ENCODE measurements at places on chromosomes 5 and 9.

GRCh38 chr9:98809311-98810101 is 2.0 kb downstream of the GALNT12 start:
- DNase-seq, result peak; percentile 54

DNA sequence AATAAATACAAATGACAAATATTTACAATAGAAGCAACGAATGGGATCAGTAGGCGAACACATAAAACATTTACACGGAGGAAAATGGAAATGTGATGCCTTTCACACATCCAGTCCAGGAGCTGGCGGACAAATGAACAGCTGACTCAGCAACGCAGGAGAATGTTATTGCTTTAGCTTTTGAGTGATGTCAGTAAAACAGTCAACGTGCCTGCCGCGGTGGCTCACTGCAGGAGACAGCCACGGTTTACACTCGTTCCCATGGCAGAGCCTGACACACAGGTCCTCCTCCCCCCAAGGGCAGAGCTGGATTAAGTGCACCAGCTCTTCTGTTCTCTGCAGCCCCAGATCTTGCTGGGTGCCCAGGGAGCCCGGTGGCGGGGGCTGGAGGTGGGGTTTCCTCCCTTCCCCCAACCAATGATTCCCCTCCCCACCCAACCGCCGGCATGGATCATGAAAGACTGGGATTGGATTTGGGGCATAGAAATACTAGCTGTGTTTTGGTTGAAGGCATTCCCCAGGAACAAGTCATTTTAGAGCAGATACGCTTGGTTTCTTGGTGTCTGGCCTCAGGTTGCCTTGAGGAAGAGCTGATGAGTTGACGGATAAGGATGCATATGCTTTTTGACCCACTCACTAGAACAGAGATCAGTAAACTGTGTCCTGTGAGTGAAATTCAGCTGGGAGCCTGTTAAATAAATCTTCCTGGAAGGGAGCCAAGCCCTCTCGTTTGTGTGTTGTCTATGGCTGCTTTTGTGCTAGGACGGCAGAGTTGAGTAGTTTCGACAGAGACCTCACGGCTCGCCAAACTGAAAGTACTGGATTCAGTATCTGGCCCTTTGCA is 12.5 kb downstream of the STC2 start:
- DNase-seq, result no peak

DNA sequence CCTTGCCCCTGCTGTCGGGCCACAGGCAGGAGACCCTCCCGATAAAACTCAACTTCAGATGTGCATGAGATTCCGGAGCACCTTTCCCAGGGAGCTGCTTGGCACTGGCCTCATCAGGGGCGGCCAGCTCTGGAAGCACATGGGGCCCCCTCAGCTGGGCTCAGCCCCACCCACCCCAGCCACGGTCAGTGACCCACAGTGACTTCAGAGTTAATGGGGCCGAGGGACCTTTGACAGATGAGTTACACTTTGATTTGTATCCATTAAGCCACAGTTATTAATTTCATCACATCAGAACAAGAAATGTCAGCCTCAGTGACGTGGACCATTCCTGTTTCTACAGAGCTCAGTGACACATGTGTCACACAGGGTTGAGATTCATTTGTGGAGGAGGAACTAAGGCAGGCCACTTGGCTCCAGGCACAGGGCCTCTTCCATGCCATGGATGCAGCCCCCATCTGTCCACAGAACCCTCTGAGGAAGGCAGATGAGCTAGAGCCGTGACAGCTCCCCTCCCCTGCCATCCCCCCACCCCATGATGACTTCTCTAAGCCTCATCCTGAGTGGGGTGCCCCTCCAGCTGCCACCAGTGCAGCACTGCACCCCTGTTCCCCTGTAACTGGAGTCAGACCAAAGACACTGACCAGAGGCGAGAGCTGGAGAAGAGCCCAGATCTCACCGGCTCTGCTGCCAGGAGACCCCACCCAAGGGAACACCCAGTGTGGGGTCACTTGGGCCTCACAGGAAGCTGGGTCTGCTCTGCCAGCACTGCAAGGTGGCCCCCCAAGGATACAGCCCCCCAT is 69.4 kb upstream of the ADAMTS2 start:
- peak; percentile 8 for DNase-seq

GRCh38 chr9:71812385-71812784 is 44.1 kb upstream of the CEMIP2 start:
- no peak for DNase-seq

- DNase-seq, result peak; percentile 61
Measured at GRCh38 chr5:64612344-64612961, 77.8 kb upstream of the SHISAL2B start.

- no peak for DNase-seq
Measured at GRCh38 chr5:83866181-83866580, 145.5 kb upstream of the HAPLN1 start.

- DNase-seq, result no peak
Measured at GRCh38 chr9:5515261-5515650, 4.9 kb downstream of the PDCD1LG2 start.

DNA sequence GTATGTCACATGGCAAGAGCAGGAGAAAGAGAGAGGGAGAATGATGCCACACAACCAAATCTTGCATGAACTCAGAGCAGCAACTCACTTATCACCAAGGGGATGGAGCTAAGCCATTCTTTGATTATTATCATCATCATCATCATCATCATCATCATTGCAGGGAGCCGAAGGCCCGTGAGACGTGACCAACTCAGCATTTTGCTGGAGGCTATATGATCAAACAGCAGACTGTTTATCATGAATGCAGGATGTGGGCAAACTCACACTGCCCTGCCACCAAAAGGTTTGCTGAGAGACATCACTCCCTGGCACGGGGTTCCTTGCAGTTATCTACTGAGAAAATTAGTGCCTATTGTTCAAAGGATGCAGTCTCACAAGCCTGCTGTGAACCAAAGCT is 8.6 kb upstream of the ZNF169 start:
- DNase-seq, result no peak

DNA sequence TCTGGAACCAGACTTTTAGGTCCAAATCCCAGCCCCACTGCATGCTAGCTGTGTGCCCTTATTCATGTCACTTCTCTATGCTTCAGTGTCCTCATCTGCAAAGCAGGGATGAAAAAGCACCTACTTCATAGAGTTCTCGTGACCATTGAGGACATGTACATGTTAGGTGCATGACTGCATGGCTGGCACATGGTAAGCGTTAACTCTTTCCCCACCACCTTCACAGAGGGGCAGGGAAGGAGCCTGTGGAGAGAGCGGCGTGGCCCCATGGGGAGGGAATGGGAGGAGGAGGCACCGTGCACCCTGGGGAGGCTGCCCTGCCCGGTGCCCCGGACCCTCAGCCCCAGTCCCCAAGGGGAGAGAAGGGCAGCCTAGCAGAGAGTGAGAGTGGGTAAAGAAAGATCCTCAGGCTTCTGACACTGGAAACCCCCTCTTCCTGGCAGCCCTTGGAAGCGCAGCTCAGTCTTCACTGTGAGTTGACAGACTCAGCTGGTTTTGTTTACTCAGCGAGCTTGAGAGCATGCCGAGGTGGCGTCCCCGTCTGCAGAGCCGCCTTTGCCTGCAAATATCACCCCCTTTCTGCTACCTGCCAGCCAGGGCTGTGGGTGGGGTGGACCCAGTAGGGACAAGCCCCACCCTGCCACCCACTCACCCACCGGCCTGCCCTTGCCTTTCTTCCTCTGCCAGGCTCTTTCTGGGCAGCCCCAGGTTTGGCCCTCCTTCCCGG is 10.6 kb upstream of the ANGPTL2 start:
- DNase-seq, result no peak

DNA sequence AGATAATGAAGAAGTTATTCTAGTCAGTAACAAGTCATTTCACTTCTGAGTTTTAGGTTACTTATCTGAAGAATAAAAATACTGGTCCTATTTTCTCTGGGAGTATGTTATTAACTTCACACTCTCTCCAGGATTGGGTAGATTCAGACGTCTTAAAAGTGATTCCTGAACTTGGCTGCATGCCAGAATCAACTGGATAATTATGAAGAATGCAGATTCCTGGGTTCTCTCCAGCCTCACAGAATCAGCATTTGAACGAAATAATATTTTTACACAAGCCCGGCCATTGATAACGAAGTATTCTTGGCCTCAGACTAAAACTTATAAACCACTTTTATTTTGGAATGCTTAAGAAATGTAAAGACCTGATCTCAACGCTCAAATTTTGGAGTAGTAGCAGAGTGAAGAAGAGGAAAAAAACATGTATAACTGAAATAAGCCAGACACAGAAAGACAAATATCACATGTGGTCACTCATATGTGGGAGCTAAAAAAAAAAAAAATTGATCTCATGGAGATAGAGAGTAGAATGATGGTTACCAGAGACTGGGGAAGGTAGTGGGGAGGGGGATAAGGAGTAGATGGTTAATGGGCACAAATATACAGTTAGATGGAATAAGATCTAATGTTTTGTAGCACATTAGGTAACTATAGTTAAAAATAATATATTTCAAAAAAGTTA is 507.3 kb downstream of the ISL1 start:
- no peak for DNase-seq

DNA sequence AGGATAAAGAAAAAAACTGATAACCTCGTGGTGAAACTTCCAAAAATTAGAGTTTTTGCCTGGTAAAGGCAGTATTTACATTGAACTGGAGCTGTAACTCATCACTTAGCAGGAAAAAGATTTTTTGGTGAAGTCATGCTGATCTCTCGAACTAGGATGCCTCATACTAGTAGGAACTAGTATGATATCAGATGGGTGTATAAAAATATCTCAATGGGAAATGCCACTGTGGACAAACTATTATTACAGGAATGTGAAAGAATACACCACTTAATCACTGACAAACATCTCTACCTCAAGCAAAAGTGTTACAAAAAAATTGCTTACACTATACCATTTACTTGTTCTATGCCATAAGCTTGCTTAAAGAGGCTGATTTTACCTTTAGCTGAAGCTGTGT is 28.4 kb downstream of the RFX3 start:
- DNase-seq, result no peak

GRCh38 chr5:98099448-98100105 is 673.9 kb upstream of the RGMB start:
- no peak for DNase-seq

DNA sequence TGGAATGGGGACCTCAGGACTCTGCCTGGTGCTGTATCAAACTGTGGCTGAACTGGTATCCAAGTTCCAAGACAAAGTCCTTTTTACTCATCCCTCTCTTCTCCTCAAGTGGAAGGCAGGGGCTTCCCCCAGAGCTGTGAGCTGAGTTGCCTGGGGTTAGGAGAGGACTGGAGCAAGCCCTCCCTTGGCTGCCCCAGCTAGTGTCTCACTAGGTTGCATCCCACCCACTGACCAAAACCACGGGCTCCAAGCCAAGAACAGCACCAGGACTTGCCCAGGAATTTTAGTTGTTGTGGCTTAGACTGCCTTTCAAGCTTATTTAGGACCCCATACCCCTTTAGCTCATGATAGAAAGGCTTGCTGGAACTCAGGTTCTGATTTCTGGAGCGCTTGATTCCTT is 158.7 kb upstream of the TNC start:
- no peak for DNase-seq
